Sigmoid colon (tissue), 7 donors: ENCODE measurements at places on chromosomes 7 and 10. TPM values are rescaled to one million over a fixed set of nuclear protein-coding genes. Genes with fewer than 3 reads are reported as not detected.
A peak's percentile ranks its signal among the peaks of the same experiment; 100 is the strongest.

DNA sequence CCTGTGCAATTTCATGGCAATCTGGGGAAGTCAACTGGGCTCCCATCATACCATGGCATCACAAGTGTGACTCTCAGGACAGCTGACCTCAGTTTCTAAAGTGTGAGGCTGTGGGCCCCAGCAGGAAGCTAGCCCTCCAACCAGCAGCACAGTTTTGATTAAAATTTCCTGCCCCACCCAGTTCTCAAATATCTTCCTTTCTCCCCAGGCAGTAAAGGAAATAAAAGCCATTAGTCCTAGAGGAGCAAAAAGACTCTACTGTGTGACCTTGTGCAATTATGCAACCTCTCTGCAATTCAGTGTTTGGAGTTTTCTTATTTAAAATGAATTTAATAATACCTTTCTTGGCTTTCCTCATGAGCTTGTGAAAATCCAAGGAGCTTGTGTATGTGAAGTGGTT lies 143.1 kb upstream of the CDCA7L start:
- no peak for DNase-seq

DNA sequence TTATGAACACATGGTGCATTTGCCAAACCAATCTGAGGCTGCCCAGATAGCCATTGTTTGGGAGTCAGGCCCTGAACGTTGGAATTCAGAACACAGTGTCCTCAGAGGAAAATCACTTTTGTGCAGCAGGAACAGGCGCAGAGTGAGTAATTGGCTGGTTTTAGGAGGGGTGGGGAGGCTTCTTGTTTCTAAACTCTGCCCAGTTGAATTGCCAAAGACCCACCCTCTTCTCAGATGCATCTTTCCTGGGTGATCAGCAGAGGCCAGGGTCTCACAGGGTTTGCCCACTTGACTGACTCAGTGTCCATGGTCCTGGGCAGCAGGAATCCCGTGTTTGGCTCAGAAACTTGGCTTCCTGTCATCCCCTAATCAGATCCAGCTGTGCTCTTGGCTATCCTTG lies 24.3 kb downstream of the PRLHR start:
- peak; percentile 87 for DNase-seq

Gene CCL26
- polyA plus RNA-seq, result not detected

Gene KAT6B
- 7.8 TPM for polyA plus RNA-seq

GRCh38 chr10:112335111-112335867 lies 38.6 kb upstream of the ACSL5 start:
- no peak for DNase-seq

Gene NRAP
- 0.46 TPM for polyA plus RNA-seq

GRCh38 chr10:45602082-45602730 lies 70.4 kb downstream of the ZFAND4 start:
- no peak for DNase-seq
